ENCODE measurements at places on chromosomes 2 and 18. TPM values are rescaled to one million over a fixed set of nuclear protein-coding genes. Genes with fewer than 3 reads are reported as not detected.

Gene ICOS
- total RNA-seq: 190 TPM

Gene UGT1A1
- not detected for total RNA-seq

Gene RNF152
- 0.26 TPM for total RNA-seq

Gene RPL31
- 1,825 TPM for total RNA-seq

Gene NTSR2
- not detected for total RNA-seq

Gene MPP4
- total RNA-seq: not detected

Gene CD8B2
- total RNA-seq: 0.19 TPM

Gene MYL12B
- total RNA-seq: 339 TPM

DNA sequence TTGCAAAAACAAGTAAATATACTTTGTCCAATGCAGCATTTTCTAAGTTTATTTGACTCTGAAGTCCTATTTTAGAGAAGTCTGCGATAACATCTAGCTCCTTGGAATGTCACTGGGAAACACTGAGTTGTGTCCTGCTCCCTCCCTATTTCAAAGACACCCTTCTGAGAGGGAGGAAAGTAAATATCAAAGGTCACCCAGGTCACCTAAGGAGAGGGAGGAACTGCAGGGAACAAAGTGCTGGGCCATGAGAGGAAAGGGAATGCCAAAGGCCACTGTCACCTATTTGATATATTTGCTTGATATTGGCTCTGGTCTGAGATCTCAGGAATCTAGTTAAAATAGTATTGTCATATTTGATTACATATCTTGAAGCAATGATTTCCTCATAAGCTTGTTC lies 201.3 kb downstream of the GCA start:
- DNase-seq: no peak

DNA sequence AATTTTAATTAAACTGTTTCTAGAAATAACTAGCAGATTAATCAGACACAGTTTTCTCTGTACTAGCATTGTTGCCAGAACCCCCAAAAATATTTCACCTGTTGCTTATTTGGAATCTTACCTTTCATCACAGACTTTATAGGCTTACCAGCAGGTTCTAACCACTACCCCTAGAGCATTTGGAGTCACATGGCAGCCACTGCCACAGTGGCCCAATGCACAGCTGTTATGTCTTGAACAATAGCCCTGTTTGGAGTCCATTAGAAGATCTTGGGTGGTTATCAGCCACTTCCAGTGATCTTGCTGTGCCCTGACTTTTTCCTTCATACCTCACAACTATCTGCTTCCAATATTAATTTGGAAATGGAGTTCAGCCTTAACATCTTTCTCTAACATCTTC lies 186.2 kb upstream of the TANK start:
- no peak for DNase-seq

GRCh38 chr2:56335101-56335500 lies 151.3 kb downstream of the CCDC85A start:
- no peak for DNase-seq

DNA sequence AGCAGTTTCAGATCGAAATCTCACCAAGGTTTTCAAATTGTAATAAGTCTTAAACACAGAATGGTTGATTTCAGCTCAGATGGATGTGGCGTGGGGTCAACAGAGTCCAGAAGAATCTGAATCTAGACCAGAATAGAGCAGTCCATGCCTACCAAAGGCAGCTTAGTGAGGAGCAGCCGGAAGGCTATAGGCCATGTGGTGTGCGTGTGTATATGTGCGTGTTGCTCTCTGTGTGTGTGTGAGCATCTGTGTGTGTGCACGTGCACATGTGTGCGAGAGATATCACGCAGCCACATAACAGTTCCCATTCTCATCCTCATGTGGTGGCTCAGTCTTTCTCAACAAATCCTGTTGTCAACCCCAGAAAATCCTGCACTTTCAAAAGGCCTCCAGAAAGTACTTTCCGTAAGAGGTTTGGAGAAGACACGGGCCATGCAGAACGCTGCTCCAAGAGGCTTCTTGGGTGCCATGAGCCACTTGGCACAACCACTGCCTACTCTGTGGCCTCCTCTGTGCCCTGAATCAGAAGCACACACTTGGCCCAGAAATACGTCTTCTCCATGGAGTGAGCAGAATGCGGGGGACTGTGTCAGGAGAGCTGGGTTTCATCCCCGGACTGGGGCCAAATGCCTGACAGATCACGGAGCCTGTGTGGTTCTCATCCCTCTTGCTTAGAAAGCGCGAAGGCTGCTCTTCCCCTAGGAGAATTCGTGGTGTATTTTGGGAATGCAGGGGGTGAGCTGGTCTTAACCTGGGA lies 67.3 kb downstream of the ACKR3 start:
- no peak for DNase-seq

- no peak for DNase-seq
Measured at GRCh38 chr2:113739849-113740248, 16.6 kb downstream of the SLC35F5 start.

GRCh38 chr18:3183103-3183717 lies 36.6 kb downstream of the MYOM1 start:
- DNase-seq: no peak

- DNase-seq: no peak
Measured at GRCh38 chr2:49043405-49043982, 110.8 kb downstream of the FSHR start.

DNA sequence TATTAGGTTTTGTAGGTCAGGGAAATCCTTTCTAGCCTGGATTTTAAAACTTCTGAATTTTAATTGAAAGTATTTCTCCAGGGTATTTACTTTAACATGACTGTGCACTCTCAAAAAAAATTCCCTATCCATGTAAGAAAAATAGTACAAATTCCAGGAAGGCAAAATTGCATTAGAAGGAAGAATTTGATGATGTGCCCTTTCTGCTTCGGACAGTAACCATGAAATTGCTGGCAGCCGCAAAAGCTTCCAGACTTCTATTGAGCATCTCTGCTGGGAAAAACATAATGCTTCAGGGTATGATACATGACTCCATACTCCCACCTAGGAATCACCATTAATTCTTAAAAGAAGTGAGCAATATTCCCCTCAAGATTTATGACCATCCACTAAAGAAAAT lies 17.2 kb upstream of the KLF7 start:
- DNase-seq: no peak

GRCh38 chr2:7881063-7881462 lies 800.8 kb upstream of the ID2 start:
- no peak for DNase-seq

DNA sequence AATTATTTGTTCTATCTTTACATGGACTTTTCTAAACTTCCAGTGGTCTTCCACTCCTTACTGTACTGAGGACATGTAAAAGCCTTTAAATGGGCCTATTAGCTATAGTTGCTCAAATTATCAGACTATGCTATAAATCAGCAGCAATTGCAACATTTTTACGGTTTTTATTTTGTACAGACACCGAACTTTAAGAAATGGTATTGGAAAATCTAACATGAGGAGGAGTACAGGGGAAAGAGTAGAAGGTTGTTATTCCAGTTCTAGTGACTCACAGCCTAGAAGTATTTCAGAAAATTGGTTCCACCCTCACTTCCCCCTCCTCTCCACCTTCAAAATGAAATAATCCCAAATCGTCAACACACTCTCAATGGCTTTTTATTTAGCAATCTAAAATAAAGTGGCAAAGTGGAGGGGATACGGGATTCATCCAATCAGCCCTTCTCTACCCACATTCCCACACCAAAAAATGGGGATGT lies 1.1 kb downstream of the NCKAP1 start:
- DNase-seq: no peak

Measured in activated CD4-positive, alpha-beta memory T cell treated with anti-CD3 and anti-CD28 coated beads for 36 hours (primary cell).